ENCODE measurements at places on chromosomes 11 and 22.

GRCh38 chr11:105821372-105821771, 200.7 kb downstream of the MSANTD4 start:
- DNase-seq, result no peak

DNA sequence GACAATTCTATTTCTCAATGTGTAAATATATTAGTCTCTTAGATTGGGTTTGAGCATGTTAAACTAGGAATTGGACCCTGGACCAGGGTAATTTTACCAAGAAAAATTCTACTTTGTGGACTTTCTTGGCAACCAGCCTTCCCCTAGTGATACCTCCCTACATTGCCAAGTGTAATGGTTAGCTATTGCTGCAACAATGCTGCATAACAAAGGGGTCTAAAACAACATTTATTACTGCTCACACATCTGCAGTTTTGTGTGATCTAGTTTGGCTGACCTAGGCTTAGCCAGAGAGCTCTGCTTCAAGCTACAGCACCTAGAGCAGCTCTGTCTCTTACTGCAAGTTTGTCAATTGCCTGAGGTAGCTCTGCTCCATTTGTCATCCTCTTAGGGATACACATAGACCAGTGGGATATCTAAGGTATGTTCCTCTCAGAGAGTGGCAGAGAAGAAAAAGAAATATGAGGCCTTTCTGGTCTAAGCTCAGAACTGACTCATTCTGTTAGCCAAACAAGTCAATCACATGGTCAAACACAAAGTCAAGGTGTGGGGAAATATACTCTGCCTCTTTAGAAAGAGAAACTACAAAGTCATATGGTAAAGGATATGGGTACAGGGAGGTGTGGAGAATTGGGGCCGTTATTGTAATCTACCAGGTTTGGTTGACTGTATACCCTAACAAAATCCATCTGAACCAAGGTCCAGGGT, 2.0 kb upstream of the LAYN start:
- DNase-seq, result no peak

GRCh38 chr11:11993839-11994238, 14.6 kb downstream of the DKK3 start:
- DNase-seq, result no peak

GRCh38 chr11:45806072-45806933, 1.4 kb downstream of the SLC35C1 start:
- DNase-seq, result no peak

GRCh38 chr11:28072321-28072720, 35.6 kb downstream of the KIF18A start:
- DNase-seq, result no peak

DNA sequence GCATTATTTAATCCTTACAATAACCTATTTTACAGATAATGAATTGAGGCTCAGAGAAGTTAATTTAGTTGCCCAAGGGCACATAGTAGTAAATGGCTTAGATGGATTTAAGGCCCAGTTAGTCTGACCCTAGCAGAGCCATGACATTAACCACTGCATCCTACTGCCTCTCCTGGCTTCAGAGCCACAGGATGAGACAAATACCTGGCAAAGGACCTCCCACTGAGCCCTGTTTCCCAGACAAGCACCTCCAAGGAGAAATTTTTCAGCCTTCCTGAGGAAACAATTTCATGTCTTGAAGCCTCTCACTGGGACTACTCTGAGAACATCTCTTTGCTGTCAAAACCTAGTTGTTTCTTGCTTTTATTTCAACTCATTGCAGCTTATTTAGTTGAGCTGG, 28.4 kb downstream of the IZUMO1R start:
- DNase-seq, result no peak

DNA sequence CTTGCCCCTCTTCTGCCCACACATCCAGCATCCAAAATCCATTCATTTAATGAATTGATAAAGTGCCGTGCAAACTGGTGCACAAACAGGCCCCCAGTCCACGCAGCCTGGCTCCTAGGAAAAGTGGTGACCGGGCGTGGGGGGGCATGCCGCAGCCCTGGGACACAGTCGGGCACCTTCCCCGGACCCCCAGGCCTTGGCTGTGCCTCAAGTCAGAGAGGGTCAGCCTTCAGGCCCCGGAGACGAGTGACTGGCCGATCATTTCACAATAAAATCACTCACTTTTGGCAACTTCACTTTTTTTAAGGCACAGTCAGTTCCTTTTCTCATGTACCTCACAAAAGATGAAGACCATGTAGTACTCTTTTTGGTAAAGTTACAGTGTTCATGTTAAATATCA, 8.0 kb downstream of the CDPF1 start:
- DNase-seq, result no peak

- no peak for DNase-seq
These were observed 3.0 kb upstream of the RIN1 start for GRCh38 chr11:66339162-66339675.

DNA sequence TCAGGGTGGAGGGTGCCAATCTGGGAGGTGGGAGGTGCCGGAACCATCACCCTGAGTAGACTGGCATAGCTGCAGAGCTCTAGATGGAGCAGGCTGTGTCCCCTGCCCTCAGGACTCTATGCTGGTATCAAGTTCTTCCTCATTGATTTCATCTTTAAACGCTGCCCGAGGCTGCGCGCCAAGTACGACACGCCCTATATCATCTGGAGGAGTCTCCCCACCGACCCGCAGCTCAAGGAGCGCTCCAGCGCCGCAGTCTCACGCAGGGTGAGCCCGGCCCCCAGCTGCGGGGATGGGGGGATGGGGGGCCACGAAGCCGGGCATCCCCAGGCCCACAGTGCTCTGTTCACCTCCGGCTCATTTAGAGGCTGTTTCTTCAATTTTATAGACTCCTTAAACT, 52.5 kb downstream of the GRAMD4 start:
- DNase-seq, result no peak

GRCh38 chr11:31809857-31810778, 1.0 kb downstream of the PAX6 start:
- no peak for DNase-seq

GRCh38 chr11:36026315-36026968, 82.6 kb downstream of the LDLRAD3 start:
- DNase-seq, result no peak

DNA sequence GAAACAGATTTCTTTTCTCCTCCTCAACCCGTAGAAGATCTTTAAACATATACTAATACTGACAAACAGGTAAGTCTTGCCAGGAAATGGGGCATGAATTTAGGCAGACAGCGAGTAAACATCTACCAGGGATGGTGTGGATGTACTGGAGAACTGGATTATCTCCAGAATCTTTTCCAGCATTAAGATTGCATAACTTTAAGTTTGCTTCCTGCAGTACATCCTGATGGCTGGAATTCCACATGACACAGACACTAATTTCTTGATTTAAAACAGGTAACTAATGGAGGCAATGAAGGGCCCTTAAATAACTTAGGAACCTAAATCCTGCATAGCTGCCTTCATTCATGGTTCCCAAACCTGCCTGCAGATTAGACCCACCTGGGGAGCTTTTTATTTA, 40.7 kb downstream of the JHY start:
- no peak for DNase-seq

GRCh38 chr22:25083807-25084200, 115.9 kb upstream of the CRYBB3 start:
- no peak for DNase-seq

DNA sequence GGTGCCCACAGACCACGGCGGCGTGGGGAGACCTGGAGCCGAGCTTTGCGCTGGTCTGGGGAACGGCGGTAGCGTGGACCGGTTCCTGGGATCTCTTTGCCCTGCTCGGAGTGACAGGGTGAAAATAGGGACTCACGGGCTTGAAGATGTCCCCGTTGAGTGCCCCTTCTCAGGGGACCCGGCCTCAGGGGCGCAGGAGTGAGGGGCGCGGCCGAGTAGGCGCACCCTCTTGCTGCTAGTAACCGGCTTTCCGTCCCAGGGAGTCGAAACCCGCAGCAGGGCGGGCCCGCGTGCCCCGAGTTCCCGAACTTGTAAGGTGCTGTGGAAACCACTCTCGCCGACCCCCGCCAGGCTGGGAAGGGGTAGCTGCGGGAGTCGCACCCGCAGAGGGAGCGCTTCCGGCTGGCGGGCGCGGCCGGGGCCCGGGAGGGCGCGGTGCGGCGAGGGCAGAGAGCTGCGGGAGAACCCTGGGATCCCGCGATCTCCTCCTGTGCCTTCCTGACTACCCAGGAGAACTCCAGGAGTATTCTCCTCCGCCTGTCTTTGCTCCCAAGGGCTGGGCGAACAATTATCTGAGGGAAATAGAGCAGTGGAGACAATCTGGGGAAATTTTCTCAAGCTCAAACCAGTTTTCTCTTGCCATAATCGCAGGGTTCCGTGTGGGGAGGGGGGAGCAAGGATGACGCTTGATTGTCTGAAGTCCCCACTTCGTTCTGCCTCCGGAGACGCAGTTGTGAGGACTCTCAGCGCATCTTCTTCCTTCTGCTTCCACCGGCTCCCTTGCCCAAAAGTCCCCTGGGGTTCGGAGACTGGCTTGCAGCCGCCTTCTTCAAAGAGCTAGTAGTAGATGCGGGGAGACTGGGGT, 666 bp downstream of the NELL1 start:
- no peak for DNase-seq

- DNase-seq, result no peak
These were observed 764.2 kb downstream of the BRD1 start for GRCh38 chr22:49063545-49063890.

DNA sequence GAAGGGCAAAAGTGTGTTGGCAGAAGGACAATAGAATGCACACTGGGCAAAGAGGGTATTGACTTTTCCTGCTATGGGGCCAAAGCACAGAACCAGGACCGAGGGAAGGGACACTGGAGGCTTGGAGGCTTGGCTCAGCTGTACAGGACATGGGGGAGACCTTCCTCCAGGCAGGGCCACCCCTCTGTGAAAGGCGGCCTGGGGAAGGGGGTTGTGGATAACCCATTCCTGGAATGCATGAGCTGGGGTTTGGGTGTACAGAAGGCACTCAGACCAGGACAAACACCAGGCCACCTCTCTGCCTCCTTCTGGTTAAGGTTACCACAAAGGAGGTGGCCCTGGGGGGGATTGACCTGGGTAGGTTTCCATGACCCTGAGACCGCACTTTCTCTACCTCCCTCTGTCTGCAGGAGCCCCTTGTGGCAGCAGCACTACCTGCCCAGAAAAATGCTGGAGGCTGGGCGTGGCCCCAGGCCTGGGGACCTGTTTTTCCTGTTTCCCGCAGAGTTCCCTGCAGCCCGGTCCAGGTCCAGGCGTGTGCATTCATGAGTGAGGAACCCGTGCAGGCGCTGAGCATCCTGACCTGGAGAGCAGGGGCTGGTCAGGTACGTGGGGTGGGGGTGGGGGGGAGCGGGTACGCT, 9.6 kb downstream of the P2RY2 start:
- no peak for DNase-seq

DNA sequence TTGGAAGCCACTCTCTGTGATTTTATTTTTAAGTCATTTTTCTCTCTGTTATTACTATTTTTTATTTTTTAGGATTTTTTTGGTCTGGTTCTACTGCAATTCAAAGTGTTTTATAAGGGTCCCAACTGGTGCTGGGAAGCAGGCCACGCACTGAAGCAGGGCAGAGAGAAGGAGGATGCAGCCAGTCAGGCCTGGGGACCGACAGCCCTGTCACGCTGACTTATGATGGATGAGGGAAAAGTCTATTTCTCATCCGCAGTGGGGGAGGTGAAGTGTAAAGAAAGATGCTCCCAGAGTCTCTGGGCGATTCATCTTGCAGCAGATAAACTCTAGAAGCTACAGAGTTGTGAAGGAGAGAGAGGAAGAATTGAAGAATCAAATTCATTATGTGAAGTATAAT, 191.6 kb downstream of the NTM start:
- no peak for DNase-seq

DNA sequence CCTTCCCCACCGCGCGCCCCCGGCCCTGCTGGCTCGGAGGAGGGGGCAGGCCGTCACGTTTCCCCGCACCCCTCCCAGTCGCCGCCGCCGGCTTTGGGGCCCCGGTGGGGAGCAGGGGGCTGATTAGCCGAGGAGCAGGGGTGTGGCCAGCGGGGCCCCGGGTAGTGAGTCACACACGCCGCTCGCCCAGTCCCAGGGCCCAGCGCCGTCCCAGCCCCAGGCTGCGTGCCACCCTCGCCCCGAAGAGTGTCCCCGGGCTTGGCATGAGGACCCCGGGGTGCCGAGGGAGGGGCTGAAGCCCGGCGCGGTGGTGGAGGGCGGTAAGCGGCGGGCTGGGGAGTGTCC, 34.4 kb downstream of the PRDM11 start:
- no peak for DNase-seq

DNA sequence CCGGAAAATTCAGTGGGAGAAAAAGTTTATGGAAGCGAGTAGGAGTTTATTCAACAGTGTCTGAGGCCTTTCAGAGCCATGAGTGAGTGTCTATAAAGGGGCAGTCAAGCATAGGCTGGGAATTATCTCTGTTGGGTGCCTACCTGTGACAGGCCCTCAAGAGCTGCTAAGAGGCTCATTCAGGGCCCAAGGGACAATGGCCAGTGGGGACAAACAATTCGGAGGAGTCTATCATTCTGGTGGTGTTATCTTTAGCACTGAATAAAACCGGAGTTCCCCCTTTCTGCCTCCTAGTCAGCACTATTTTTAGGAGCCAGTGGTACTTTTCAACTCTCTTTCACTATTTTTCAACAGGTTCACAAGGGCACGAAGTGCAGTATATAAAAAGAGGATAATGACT, 89.5 kb upstream of the HTATIP2 start:
- DNase-seq, result no peak

- DNase-seq, result no peak
These were observed 5.0 kb downstream of the PRDX5 start for GRCh38 chr11:64322925-64323260.

DNA sequence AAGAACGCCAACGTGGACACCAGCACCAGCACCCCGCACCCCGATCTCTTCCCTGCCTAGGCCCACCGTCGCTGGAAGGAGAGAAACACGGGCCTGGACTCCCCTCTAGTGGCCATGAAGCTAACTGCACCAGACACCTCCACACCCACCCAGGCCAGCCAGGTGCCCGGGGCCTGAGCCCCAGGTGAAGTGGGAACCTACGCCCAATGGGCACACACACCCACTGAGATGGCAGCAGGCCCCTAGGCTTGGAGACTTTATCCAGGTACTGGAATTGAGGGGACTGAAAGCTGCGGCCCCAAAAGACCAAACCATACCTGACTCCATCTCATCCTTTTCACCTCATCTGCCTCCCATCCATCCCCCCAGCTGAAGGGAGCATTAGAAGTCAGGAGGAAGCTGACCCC, 81.0 kb downstream of the BUD13 start:
- DNase-seq, result peak; percentile 4

- no peak for DNase-seq
These were observed 60.1 kb downstream of the FBLN1 start for GRCh38 chr22:45562537-45563361.

GRCh38 chr11:121389651-121390050, 62.5 kb upstream of the SORL1 start:
- DNase-seq, result no peak

DNA sequence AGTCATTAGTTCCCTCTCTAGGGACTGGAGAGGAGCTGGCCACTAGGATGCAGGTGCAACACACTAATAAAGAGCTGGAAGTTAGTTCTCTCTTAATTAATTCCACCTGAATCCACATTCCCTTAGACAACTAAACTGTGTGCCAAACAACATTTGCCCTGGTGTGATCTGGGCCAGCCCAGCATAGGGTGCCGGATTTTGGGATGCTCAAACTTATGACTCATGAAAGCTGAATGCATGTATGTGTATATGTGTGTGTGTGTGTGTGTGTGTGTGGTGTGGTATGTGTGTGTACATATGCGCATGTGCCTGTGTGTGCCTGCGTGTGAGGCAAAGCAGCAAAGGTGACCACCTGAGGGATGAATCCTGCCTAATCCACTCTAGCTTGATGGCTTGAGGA, 110.7 kb downstream of the EHF start:
- no peak for DNase-seq

GRCh38 chr11:35787013-35787504, 124.5 kb downstream of the TRIM44 start:
- DNase-seq, result no peak

Data from GDM1 (cell line).